H9 (cell line): ENCODE measurements at places on chromosomes 12 and 14.

DNA sequence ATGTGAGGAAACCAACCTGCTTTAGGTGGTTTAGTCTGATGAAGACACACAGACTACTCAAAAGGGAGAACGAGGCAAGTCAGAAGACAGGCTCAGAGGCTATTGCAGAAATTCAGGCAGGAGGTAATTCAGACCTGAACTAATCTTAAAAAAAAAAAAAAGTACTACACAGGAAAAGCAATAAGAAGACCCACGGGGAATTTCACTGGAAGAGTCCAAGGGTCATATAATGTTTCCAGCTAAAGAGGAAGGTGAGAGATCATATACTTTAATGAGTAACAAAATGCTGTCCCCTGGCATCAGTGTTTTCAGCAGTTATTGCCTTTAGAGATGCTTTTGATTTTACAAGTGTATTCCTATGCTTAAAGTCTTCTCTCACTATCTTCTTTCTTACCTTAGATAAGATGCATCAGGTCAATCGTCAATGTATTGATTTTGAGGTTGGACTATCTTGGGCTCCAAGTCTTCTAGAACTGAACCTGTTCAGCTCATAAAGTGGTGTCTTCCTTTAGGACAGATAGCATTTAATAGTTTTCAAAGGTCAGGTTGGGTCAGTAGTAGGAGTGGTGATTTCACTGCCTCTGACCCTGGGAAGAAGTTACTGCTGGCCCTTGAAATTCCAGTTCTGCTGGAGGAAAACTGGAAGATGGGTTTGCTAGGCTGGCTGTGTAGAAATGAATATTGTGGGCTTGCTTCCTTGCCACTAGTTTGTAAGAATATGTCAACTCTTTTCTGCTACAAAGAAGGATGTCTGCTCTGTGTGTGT lies 60.0 kb downstream of the FAR2 start:
- DNase-seq = no peak

GRCh38 chr14:102262929-102263462 lies 42.0 kb downstream of the MOK start:
- peak; percentile 53 for DNase-seq

DNA sequence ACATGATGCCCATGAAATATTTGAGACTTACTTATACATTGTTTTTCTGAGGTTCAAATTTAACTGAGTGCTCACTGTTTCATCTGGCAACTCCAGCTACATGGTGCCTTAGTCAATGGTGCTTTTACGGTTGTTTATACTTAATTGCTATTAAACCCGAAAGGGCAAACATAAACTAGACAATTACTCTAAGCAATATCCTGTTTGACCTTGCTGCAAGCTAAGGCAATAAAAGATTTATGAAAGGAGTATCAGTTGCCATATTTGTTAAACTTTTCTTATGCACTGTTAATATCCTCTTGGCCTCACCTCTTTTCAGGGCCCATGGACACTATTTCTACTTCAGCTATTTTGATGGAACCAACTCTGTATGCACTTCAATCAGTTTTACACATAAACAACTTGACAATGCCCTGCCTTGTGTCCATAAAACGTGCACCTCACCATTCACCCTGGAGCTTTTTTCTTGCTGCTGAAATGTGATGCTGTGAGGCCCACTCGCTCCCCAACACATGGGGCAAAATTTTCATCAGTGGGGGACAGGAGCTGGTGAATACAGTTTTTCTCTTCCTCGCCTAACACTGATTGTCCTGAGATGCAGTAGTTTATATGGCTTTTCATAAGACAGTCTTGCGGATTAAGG lies 64.1 kb upstream of the HIF1A start:
- no peak for DNase-seq

GRCh38 chr12:110244829-110245228 lies 36.2 kb upstream of the ATP2A2 start:
- DNase-seq = peak; percentile 89

DNA sequence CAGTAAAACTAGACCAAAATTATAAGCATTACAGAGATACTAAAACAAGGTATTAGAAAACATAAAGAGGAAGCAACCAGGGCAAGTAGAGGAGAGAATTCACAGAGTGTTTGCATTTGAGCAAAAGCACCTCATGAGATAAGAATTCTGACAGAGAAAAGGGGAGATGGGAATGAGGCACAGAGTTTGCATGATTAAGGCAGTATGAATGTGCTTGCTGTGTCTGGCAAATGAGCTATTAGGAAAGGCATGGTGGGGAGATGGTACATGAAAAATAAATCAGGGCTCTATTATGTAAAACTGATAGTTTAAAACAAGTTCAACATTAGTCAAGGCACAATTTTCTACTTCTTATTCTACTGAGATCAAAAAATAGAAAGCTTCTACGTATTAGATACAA lies 23.1 kb downstream of the GARIN6 start:
- DNase-seq = no peak

DNA sequence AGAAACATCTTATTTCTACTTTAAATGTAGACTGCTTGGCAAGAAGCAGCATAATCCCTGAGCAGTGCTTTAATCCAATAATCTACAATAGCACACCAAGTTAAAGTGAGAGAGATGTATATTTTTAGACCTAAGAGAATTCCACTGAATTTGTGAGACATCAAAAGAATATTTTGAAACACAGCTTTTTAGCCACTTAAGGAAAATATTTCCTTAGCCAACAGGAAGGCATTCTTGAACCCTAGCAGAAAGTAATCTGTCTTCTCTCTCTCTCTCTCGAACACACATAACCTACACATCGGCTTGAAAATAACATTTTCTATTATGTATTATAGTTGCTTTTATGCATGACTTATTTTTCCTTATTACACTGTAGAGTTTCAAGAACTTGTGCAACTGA lies 34.0 kb downstream of the KITLG start:
- no peak for DNase-seq
